ENCODE measurements at places on chromosomes 16 and 17.

DNA sequence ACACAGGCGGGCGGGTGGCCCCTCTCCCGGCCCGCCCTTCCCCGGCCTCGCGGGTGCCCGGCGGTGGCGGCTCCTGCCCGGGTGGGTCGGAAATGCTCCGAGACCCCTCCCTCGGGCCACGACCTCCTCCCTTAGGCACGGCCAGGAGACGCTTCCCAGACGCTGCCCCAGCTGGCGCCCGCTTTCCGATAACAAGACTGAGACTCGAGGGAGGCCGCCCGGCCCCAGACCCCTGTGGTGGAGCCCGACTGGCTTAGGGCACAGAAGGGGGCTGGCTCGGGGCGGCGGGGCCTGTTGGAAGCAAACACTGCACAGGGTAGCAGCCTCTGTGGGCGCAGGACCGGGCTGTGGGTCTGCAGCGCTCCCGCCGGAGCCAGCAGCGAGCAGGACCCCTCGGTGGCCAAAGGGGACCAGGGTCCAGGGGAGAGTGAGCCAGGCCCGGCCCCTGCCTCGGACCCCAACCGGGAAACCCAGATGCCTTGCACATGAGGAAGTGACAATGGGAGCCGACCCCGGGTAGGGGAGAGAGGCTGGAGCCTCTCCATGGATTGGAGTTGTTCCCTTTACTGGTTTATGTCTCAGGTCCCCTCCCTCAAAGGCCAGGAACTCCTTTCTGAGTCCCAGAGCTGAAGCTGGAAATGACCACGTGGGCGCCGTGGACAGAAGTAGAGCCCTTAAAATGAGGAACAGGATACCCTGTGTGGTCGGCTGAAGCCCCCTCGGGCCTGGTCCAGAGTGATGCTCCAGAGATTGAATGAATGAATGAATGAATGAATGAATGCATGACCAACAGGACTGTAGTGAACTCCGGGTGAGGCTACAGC, 19.8 kb upstream of the ADCY7 start:
- no peak for DNase-seq

DNA sequence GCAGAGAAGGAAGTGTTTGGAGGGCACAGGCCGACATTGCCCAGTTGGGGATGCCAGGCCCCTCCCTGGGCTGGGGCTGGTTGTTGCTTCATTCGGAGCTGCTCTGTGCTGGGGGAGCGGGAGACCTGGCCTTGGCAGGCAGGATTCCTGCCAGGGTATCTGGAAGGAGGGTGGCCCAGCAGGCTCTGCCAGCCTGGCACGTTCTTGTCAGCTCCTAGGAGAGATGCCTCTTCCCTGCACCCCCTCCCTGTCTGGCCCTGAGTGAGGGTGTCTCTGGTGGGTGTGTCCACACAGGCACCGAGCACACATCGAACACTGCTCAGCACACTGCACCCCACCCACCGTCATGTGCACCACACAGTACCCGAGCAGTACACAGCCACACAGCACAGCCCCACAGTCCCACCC, 35.2 kb downstream of the ARHGAP23 start:
- no peak for DNase-seq

GRCh38 chr16:74468807-74469525, 47.7 kb upstream of the CLEC18B start:
- DNase-seq: no peak

DNA sequence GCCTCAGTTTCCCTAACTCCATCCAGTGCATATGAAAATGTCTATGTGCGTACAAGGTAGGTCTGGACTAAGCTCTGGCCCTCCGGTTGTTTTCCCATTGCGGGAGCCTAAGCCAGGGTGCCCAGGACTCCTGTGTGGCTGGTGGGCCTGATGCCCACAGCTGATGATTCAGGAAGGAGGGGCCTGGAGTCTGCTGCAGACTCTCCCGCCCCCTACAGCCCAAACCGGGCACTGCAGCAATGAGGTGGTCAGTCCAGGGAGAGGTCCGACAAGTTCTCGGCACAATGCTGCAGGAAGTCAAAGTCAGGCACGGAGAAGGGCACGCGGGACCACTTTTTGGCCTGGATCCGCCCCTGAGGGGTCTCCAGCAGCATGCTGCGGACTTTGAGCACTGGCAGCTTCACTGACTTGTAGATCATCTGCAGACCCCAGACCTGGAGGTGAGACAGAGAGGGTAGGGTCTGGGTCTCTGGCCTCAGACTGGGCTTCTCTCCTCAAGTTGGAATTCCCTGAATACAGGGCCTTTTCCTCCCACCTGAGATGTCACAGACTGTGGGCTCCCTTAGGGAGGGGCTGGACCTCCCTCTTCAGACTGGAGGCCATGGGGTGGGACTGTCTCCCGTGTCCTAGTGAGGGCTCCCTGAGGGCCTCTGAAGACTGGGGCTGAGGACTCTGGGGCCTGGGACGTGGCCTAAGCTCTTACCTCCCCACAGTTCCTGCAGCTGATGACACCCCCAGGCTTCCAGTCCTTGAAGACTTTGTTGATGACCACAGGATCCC, 3.4 kb upstream of the ZNF385C start:
- peak; percentile 62 for DNase-seq

GRCh38 chr17:80838311-80839025, 153.2 kb upstream of the CHMP6 start:
- DNase-seq: no peak

DNA sequence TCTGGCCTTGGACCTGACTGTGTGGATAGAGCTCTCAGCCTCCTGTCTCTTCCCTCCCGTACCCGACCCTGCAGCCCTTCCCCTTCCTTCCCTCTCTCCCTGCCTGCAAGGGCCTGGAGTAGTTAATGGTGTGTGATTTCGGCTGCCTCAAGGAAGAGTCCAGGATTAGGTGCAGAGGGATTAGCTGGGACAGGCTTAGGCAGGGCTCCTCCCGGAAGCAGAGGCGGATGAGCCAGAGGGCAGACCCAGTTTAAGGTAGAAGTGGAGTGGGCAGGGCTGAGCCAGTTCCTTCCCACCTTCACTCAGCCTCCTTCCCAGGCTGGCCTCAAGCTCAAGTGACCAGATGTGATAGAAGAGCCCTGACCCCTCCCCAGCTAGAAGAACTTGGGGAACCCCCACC, 16.8 kb downstream of the GUCY2D start:
- no peak for DNase-seq

- DNase-seq: no peak
Measured at GRCh38 chr17:82957469-82957795, 117.6 kb upstream of the ZNF750 start.

- no peak for DNase-seq
Measured at GRCh38 chr17:4537451-4538235, 17.5 kb downstream of the MYBBP1A start.

DNA sequence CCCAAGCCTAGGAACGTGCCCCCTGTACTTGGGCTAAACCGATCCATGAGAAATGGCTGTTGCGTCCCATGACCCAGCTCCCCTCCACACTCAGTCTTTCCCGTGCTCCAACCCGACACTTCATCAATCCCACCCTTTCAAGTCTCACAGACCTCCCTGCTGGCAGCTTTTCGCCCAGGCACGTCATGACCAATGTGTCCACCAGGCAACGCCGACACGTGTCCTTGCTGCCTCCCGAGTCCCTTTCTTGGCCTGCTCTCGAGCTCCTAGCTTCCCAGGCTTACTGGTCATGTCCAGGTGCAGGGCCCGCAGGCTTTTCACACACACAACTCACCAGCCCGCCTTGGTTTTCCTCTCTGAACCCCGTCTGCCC, 12.2 kb downstream of the MNT start:
- DNase-seq: no peak

DNA sequence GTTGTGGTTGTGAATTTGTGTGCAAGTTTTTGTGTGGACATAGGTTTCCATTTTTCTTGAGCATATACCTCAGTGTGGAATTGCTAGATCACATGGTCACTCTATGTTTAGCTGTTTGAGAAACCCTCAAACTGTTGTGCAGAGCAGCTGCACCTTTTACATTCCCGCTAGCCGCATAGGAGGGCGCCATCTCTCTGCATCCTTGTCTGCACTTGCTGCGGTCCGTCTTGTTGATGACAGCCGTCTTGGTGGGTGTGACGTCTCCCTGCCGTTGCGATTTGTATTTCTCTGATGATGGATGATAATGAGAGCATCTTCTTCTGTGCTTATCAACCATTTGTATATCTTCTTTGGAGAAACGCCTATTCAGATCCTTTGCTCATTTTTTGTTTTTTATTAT, 25.1 kb upstream of the IL17C start:
- no peak for DNase-seq

- no peak for DNase-seq
Measured at GRCh38 chr17:1460233-1460632, 4.2 kb upstream of the CRK start.

All from CD4-positive, alpha-beta T cell treated with Interleukin-2 at 100 ng/mL for 4 hours (primary cell).